Stimulated activated CD4-positive, alpha-beta T cell treated with anti-CD3 and anti-CD28 coated beads, TNF-alpha, amount 100 ng/mL, for 24 hours (primary cell): ENCODE measurements at places on chromosomes 3 and 15.

GRCh38 chr3:3110299-3110630, at the start of gene IL5RA:
IL5RA (minus strand) TSS chr3:3110374; CDS start chr3:3104984, 5,390 bp downstream.
- no peak for DNase-seq

DNA sequence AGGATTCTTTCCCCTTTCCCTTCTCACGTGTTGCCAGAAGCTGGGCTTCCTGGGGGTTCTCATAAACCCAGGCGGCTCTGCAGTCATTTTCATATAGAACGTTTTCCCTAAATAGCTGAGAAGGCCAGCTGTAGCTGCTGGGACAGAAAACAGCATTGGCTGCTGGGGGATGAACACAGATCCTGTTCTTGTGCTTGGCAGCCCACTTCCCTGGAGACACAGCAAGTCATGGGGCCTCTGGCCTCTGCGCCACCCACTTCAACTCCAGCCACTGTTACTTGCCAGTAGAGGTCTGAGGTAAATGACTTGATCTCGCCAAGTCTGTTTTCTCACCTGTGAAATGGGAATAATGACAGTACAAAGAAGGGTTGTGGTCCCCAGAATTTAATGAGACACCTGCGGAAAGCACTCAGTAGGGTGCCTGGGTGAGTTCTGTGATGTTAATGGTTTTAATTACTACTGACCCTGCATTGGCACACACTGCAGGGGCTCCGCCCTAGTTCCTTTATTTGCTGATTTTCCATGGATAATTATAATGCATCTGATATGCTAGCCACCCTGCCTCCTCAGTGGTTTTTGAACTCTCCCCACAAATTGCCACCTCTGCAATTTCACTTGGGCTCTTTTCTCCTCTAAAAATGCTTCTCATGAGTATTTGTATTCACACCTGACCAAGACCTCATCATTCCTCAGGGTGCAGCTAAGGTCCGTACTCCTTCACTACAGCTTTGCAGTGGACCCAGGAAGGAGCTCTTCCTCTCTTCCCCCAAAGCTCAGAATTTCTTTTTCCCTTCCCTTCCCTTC, 274.7 kb downstream of the RPLP1 start:
- DNase-seq = no peak

- no peak for DNase-seq
These were observed 9.6 kb downstream of the ZBTB11 start for GRCh38 chr3:101667331-101667730.

GRCh38 chr3:171813897-171814460, 3.7 kb upstream of the PLD1 start:
- no peak for DNase-seq

DNA sequence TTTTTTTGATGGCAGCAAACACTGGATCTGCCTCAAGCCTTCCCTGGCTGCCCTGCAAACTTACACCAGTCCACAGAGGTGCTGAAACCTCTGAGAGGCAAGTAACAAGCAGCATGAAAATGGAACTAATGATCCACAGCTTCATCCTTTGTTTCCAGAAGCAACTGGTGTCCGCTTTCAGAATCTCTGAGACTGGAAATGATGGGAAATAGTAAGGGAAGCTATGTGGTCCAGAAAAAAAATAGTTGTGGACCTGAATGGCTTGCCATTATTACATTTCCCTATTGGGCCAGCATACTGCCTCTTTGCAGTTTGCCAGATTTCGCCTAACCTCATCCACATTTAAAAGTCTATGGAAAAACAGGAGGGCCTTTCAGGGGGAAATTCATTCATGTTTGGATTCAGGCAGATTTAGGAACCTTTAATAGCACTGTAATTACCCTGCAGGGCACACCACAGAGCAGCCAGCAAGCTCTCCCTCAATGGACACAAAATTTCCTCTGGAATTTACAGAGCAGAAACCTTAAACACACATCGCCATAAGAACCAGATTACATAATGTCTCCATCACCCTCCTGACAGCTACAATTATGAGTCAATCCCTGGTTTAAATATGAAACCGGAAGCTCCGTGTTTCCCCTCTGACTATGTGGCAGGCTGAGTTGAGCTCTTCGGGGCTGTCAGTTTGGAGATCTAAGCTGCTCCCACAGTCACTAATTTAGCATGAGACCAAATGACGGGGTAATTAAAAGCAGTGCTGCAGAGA, 134.4 kb downstream of the TMCO5A start:
- DNase-seq = no peak
